ENCODE measurements at places on chromosomes 7 and 10. TPM values are rescaled to one million over a fixed set of nuclear protein-coding genes. Genes with fewer than 3 reads are reported as not detected.

Gene AKR1C3
- 2.0 TPM for total RNA-seq

DNA sequence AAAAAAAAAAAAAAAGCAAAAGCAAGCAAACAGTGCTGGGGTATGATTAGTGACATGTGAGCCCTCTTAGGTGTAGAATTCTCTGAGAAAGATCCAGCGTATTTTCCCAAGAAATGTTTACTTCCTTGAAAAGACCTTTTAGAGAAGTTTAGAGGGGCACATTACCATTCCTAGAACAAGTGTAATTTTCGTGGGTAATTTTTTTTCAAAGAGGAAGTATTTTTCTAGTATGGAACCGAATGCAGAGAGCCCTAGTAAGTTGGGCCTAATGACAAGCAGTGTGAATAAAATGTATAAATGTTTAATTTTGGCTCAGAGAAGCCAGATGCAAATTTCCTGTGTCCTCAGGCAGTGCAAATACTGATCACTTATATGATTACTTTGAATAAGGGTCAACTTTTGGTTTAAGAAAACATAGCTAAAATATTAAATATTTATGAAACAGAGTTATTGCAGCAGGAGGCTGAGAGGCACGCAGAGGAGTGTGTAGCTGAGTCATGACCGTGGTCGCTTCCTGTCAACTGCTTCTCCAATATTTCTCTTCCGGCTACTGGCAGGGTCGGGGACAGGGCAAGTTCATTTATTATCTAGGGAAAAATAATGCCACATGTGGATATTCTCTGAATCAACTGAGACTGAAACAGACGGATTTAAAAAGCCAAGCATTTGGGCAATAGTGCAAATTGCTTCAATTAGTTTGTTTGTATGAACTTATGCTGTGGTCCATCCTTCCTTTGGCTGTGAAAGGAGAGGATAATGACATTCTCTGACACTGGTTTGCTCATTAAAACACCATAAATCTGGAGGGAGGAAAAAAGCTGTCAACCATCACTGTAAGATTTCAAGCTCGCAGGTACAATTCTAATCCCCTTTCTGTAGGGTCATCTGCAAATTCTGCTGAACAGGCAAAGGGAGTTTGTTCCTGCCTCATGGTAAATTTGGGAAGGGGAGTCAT lies 495.2 kb downstream of the GLRX3 start:
- no peak overlapping the region for H3K27ac ChIP-seq
- H3K4me3 ChIP-seq = no peak overlapping the region
- peaks cover 2% of the 10 kb centered on the region for H3K4me1 ChIP-seq
- H3K36me3 ChIP-seq = no peaks in the 10 kb centered on the region
- peaks cover 2% of the 10 kb centered on the region for H3K27me3 ChIP-seq

Gene DLX5
- not detected for total RNA-seq

DNA sequence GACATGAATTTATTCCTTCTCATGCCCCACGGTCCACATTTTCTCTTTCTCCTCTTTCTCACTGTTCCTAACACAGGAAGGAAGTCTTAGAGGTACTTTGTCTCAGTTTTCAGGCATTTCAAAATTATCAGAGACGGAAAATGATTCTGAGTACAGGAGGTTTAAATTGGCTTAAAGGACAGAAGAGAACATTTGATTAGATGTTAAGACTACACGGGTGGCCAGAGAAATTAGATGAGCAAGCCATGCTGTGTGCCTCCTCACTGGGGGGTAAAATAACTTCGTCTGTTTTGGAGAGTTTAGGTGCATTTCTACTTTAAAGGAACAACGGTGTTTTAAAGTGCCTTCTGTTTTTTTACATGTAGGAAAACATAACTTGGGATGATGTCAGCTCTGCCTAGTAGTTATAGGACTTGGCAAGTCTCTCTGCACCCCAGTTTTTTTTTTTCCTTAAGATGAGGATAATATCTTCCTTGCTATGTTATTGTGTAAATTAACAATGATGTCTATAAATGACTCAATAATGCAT lies 66.9 kb downstream of the MCMBP start:
- DNase-seq = no peak
- H3K27ac ChIP-seq = no peak overlapping the region
- no peak overlapping the region for H3K4me3 ChIP-seq
- no peaks in the 10 kb centered on the region for H3K27me3 ChIP-seq
- H3K4me1 ChIP-seq = peaks cover 9% of the 10 kb centered on the region

DNA sequence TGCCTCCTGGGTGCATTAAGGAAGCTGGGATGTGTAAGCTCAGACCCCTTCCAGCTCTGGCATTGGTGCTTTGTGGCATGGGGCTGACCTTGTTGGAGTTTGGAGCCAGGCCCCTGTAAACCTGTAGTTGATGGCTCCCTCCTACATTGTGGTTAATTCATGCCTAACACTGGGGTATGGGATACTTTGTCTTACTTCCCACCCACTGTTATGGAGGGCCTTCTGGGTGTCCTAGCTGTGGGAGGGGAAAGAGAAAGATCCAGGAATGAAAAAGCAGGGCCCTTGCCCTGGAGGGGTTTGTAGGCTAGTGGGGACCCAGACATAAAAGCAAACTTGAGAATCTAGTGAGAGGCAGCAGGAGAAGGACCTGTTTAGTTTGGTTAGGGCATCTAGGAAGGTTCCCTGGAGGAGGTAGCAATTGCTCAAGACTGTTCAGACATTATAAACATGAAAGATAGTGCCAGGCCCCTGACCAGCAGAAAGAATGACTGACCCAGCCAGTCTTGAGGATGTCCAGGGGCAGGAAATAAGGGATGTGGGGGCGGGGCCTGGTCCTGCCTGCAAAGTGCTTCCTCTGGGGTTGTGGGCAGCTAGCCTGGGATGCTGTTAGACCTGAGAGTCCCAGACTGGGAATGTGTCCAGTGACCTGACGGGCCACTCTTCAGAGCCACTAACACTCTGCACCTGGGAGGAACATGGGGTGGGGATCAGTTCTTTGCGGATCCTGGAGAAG lies 6.6 kb downstream of the ADAMTS14 start:
- H3K36me3 ChIP-seq = no peaks in the 10 kb centered on the region
- no peak for DNase-seq
- H3K4me3 ChIP-seq = no peak overlapping the region

GRCh38 chr7:3893151-3893788 lies 592.2 kb downstream of the SDK1 start:
- no peak overlapping the region for H3K27ac ChIP-seq
- no peak overlapping the region for H3K4me3 ChIP-seq
- H3K36me3 ChIP-seq = no peaks in the 10 kb centered on the region
- no peaks in the 10 kb centered on the region for H3K4me1 ChIP-seq
- H3K27me3 ChIP-seq = peaks cover 9% of the 10 kb centered on the region

- H3K27me3 ChIP-seq = no peaks in the 10 kb centered on the region
- H3K27ac ChIP-seq = peak overlapping the region; percentile 32
- H3K36me3 ChIP-seq = peaks cover 17% of the 10 kb centered on the region
- DNase-seq = no peak
- H3K4me3 ChIP-seq = no peak overlapping the region
- H3K4me1 ChIP-seq = peaks cover 24% of the 10 kb centered on the region
Measured at GRCh38 chr7:1985042-1985441, 247.7 kb downstream of the MAD1L1 start.

Gene NPTX2
- total RNA-seq = not detected

Gene GIMAP7
- total RNA-seq = 212 TPM

Gene KCNMA1
- total RNA-seq = 0.39 TPM

Gene SPDYE5
- total RNA-seq = not detected

DNA sequence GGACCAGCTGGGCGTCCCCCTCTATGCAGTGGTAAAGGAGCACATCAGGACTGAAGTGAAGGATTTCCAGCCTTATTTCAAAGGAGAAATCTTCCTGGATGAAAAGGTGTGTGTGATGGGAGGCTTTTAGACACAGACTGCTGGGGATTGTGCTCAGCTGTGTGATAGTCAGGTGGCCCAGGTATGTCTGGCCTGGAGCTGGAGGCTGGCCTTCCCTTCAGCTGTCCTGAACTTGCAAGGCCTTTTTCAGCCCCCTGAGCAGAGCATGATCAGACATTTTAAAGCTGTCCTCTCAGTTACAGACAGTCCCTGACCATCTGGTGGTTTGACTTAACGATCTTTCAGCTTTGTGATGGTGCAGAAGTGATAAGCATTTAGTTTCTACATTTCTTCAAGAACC lies 17.6 kb downstream of the PRXL2A start:
- no peak overlapping the region for H3K4me3 ChIP-seq
- no peaks in the 10 kb centered on the region for H3K27me3 ChIP-seq

- H3K4me3 ChIP-seq = no peak overlapping the region
- no peak for DNase-seq
- H3K27ac ChIP-seq = no peak overlapping the region
- H3K4me1 ChIP-seq = peaks cover 5% of the 10 kb centered on the region
Measured at GRCh38 chr7:151461942-151462230, 21.9 kb upstream of the CRYGN start.

Gene CCDC146
- 10.8 TPM for total RNA-seq

Gene RPEL1
- not detected for total RNA-seq
